CD4-positive, alpha-beta memory T cell (primary cell): ENCODE measurements at places on chromosomes 2 and 18.

- DNase-seq: no peak
Observed at GRCh38 chr2:110785439-110785838, 53.1 kb downstream of the ACOXL start.

DNA sequence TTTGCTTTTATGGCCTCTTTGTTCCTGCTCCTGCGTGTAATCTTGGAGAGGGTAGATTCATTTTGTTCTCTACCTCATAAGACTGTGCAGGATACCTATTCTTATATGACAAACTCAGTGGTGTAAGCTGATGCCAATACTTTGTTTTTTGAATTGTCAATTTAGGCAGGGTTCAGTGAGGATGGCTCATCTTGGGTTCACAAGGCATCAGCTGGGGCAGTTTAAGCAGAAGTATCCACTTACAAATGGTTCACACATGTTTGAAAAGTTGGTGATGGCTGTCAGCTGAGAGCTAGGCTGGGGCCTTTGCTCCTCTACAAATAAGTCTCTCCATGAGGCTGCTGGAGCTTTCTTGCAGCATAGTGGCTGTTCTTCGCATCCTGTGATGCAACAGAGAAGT lies 920.6 kb upstream of the PIK3C3 start:
- DNase-seq: no peak

DNA sequence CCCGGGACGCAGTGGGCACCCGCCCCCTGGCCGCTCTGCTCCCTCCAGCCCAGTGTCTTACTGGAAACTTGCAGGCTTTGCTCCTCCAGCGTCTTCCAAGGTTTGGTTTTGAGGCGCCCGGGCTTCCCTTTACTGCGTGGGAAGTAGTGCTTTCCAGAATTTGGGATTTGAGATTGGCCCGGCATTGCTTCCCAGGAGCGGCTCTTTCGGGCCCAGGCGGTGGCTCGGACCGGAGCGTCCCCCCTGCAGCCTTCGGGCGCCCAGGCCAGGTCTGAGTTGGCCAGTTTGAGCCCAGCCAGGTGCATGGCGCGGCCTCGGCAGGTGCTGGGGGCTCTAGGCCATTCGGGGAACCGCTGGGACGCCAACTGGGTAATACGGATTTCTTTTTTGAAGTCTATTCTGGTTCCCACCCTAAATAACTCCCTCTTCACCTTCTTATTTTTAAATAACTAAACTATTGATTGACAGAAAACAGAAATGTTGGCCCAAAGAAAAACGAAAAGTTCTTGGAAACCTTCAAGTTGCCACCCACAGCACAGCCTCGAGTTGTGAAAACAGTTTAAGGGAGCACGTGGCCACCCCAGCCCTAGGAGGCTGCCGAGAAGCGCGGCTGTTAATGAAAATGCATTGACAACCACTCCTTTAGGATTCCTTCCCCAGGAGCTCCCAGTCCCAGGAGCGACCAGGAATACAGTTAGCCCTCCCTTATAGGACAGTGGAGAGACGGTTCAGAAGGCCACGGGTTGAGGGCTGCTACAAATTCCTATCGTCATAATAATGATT lies 766 bp downstream of the SNTG2 start:
- no peak for DNase-seq

DNA sequence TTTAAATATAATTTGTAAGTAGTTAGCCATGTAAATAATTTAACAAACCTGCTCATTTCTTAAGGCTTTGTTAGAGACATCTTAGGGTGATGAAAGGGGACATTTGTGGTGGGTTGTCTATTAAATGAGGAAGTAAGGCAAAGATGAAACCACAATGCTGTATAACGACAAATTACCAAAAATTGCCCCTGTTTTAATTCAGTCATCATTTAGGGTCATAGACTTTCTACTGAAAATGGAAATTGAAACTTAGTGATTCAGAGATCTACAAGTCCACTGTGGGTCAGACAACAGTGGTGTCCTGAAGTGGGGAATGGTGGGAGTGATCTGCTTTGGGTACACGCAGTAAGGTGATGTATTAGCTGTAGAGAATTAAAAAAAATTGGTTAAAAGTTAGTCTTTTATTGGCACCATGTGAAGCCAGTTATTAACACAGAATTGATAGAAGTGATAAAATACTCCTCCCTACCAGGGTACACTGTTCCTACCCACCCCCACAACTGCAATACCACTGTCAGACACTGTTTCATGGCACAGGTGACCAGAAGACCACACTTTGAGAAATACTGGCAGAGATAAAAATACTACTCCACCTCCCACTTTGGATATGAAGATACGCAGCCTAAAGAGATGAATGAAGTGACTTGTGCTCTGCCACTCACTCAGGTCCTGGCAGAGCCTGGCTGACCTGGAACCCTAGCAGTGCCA lies 13.4 kb downstream of the CERS6 start:
- DNase-seq: no peak

GRCh38 chr18:21112140-21112473 lies 494 bp upstream of the ROCK1 start:
- no peak for DNase-seq
